H1 (cell line): ENCODE measurements at places on chromosomes 16 and 17. TPM values are rescaled to one million over a fixed set of nuclear protein-coding genes. Genes with fewer than 3 reads are reported as not detected.
A peak's percentile ranks its signal among the peaks of the same experiment; 100 is the strongest.

The KRTAP4-5 gene
- not detected in 2 replicates for total RNA-seq

The QRICH2 gene
- total RNA-seq, result 2.8 and 3.2 TPM in 2 replicates

The ADAM11 gene
- 2.8 and 2.9 TPM in 2 replicates for total RNA-seq

The MPHOSPH6 gene
- 32.9 and 35.2 TPM in 2 replicates for total RNA-seq

The KRT9 gene
- total RNA-seq, result not detected in 2 replicates

The SLC35G6 gene
- not detected in 2 replicates for total RNA-seq

The GLP2R gene
- total RNA-seq, result not detected in 2 replicates

The TMEM114 gene
- 1.6 TPM in 2 replicates for total RNA-seq

The ZNF423 gene
- total RNA-seq, result 52.3 and 55.0 TPM in 2 replicates

The ZNF23 gene
- total RNA-seq, result 10.2 and 12.7 TPM in 2 replicates

The KRT13 gene
- not detected in 2 replicates for total RNA-seq

The ZNF778 gene
- total RNA-seq, result 19.8 and 21.9 TPM in 2 replicates

The MYL11 gene
- 1.2 TPM in 1 of 2 replicates, not detected in the other for total RNA-seq

The TMEM204 gene
- total RNA-seq, result not detected in 2 replicates

The CD300A gene
- total RNA-seq, result 0.46 and 0.52 TPM in 2 replicates

GRCh38 chr16:68902003-68902968, 59.0 kb downstream of the TANGO6 start:
- DNase-seq, result no peak

DNA sequence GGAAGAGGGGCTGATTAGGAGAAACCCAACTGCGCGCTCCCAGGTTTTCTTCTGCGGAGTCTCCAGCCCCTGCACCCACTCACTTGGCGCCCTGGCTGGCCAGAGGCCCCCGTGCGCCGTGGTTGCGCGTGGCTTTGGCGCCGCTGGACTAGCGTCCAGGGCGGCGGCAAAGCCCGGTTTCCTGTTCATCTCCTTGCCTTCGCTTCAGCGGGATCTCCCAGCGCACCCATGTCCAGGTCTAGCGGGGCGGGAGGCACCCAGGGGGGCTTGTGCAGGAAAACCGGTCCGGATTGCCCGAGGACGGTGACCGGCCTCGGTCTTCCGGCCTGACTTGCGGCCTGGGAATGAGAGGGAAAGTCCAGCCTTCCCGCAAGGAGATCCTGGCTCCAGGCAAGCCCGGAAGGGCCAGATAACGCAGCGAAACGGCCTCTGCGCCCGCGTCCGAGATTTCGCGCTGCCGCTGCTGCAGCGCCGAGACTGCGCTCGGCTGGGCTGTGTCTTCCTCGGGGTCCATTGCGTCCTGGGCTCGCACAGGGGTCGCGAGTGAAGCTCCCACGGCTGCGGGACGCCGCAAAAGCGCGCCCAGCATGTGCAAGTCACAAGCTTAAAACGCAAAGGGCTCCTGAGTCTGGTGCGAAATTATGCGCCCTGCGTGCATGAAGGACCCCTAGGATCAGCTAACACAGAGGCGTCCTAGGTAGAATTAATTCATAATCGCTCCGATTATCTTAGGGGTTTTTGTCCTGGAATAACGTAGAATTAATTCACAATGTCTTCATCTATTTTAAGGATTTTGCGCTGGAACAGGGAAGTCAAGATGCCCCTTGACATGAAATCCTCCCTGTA, 5.7 kb downstream of the FOXF1 start:
- DNase-seq, result no peak

DNA sequence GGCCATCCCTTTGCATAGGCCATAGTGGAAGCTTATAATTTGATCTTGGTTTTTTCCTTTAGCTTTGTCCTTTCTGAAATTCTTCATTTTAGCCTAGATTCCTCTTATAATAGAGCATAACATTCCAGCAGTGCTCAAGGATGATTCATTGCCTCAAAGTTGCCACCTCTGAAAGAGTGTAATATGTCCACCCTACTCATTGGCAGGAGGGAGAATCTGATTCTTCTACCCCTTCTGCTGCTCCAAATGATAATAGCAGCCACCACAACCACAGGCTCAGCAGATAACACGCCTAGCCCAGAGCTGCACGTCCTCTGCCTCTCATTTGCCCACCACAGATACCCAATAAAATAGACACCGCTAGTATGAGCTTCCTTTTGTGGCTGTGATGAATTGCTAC, 337.4 kb upstream of the HSBP1 start:
- DNase-seq, result no peak

GRCh38 chr16:8936421-8936820, 27.3 kb downstream of the USP7 start:
- no peak for DNase-seq

GRCh38 chr16:65548470-65548869, 426.6 kb upstream of the CDH11 start:
- DNase-seq, result no peak

GRCh38 chr16:89364606-89365005, 125.8 kb downstream of the ANKRD11 start:
- no peak for DNase-seq

DNA sequence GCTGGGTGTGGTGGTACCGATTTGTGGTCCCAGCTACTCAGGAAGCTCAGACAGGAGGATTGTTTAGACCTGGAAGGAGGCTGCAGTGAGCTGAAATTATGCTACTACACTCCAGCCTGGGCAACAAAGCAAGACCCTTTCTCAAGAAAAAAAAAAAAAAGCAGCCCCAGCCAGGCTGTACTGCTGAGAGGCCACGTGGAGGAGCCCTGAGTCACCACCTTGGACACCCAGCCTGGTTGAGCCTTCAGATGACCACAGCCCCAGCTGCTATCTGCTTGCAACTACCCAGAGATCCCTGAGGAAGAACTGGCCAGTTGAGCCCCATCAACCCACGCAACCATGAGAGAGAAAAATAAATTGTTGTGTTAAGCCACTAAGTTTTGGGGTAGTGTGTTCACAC, 23.6 kb upstream of the GPRC5C start:
- DNase-seq, result no peak

GRCh38 chr17:50365165-50365564, 7.8 kb downstream of the MRPL27 start:
- no peak for DNase-seq

DNA sequence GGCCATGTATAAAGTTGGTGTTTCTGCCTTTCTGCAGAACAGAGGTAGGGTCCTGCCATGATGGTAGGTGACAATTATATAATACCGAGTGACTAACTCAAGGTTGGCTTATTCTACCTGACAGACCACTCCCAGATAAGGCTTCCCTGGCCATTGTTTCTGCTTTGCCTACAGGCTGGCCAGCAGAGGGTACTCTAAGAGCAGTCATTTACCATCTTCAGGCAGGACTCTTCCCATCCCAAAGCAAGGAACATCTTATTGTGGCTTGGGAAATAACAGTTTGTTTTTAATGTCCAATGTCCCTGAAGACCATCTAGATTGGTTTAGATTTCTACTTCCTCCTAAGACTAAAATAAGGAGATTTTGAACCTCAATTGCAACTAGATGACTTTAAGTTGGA, 74.1 kb downstream of the SNX11 start:
- no peak for DNase-seq

GRCh38 chr16:80976946-80977345, 29.7 kb downstream of the CMC2 start:
- DNase-seq, result no peak

- DNase-seq, result no peak
Measured at GRCh38 chr17:61414141-61414935, 14.7 kb downstream of the TBX2 start.

GRCh38 chr16:23966597-23967394, 131.0 kb downstream of the PRKCB start:
- DNase-seq, result no peak

- DNase-seq, result no peak
Measured at GRCh38 chr16:89737341-89738071, 16.2 kb downstream of the ZNF276 start.

GRCh38 chr16:4380119-4381063, 8.7 kb downstream of the VASN start:
- no peak for DNase-seq

- DNase-seq, result peak; percentile 64
Measured at GRCh38 chr16:68590201-68590994, 51.3 kb downstream of the ZFP90 start.

DNA sequence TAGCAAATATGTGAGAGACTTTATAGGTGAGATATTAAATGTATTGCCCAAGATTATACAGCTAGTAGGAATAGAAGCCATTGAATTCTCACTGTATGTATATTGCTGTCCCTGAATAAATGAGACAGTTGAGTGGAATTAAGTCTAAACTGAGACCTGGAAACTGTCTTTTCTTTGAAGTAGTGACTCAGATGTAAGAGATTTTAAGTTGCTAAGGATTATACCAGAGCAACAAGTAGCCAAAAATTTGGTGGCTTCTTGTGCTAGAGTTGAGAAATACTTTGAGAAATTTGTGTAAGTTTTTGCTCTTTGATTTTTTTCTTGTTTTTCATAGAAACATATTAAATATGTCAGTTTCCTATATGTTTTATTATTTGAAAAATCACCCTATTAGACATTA, 58.7 kb downstream of the TANC2 start:
- no peak for DNase-seq

DNA sequence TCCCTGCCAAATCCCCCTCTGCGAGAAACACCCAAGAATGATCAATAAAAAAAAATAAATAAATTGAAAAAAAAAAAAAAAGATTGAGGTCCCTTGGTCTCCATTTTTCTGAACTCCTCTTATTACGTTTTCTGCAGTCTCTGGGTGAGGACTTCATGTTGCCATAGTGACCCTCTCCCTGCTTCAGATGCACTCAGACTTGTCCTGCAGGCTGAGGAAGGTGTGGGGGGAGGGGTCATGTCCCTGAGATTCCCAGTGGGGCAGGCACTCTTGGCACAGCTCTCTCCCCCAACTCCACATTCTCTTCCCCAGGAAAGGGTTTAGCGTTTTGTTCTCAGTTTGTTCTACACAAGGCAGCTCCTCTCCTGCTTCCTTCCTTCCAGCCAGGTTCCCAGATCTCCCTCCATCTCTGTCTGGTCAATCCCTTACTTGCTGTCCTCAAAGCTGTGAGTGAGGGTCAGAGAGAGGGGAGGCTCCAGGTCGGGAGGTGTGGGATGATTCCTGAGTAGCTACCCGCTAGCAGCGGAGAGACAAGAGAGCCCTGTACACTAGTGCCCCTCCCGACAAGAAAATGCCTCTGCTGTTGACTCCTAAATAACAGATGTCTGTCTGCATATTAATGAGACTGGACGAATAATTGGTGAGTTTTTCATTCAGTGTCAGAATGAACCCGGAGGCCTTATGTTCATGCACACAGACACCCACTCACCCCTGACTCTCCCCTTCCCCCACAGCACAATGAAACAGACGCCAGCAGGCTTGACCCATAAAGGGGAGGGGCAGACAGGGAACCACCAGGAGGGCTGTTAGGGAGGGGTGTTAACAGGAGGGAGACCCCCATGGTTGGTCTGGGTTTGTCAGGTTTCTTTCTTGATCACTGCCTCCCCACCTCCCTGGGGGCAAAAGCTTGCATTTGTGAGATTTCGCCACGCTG, 9.2 kb downstream of the RND2 start:
- no peak for DNase-seq

GRCh38 chr16:86075839-86076440, 177.0 kb downstream of the IRF8 start:
- DNase-seq, result no peak

GRCh38 chr16:78659216-78659615, 559.8 kb downstream of the WWOX start:
- DNase-seq, result no peak

- peak; percentile 17 for DNase-seq
Measured at GRCh38 chr17:5864741-5865657, 205.2 kb upstream of the WSCD1 start.

GRCh38 chr16:17572145-17572544, 101.4 kb upstream of the XYLT1 start:
- no peak for DNase-seq

DNA sequence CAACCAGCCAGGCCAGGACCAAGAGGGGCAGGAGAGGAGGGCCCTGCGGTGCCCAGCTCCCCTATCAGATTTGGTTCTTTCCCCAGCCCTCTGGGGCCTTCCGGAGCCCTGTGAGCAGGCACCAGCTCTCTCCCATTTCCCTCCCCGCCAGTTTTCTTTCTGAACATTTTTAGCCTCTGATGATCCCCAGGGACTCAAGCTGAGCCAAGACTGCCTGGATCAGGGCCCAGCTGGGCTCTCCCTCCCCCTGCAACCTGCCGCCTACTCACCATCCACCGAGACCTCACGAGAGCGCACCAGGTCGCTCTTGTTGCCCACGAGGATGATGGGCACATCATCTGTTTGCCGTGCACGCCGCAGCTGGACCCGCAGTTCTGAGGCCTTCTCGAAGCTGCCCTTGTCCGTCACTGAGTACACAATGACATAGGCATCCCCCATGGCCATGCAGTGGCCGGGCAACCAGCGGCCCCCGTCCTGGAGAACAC, 2.0 kb downstream of the RRAD start:
- no peak for DNase-seq

GRCh38 chr16:9566099-9566498, 474.7 kb downstream of the HAPSTR1 start:
- no peak for DNase-seq

GRCh38 chr16:57720142-57720575, 15.4 kb upstream of the KATNB1 start:
- DNase-seq, result no peak

- DNase-seq, result no peak
Measured at GRCh38 chr17:81582341-81582740, 30.2 kb upstream of the FAAP100 start.

DNA sequence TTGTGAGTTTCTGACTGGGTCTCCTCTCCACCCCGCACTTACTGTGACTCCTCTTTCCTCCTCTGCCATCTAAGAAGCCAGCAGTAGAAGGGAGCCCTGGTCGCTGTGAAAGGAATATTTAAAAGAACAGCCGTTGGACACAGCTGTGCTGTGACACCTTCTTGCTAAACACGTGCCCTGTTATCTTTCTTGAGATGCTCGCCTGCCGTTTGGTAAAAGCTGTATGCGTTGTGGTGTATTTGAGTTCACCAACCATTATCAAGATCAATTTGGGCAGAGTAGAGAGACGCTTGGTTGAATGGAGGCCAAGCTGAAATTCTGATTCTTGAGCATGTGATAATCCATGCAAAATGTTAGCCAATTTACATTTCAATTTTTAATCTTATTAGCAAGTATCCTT, 3.8 kb downstream of the GID4 start:
- DNase-seq, result no peak

DNA sequence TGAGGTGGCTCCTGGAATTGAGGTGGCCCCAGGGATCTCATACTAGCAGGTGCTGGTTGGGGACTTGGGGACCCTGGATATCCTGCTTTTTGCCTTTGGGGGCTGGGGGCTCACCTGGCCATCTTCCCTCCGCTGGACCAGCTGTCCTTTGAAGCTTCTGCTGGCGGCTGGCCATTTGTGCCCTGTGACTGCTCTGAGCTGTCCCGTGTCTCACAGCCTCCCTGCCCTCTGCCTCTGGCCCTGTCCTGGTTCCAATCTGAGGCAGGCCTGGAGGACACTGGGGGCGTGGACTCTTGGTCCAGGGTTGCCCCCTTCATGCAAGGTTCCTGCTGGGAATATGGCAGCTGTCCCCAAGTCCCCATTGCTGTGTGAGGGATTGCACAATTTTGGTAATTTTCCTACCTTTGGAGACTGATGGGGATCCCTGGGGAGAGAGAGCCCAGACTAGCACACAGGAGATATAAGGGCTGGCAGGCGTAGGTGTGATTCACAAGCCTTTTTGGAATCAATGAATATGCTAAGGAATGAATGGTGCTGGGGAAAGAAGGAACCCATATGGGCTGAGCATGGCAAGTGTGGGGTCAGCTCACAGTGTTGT, 19.2 kb downstream of the ADCY7 start:
- DNase-seq, result no peak
